Progenitor cell of endocrine pancreas (in vitro differentiated cells): ENCODE measurements at places on chromosomes 3 and 15.

GRCh38 chr3:64086479-64087252 is 63.4 kb upstream of the PSMD6 start:
- DNase-seq: no peak

DNA sequence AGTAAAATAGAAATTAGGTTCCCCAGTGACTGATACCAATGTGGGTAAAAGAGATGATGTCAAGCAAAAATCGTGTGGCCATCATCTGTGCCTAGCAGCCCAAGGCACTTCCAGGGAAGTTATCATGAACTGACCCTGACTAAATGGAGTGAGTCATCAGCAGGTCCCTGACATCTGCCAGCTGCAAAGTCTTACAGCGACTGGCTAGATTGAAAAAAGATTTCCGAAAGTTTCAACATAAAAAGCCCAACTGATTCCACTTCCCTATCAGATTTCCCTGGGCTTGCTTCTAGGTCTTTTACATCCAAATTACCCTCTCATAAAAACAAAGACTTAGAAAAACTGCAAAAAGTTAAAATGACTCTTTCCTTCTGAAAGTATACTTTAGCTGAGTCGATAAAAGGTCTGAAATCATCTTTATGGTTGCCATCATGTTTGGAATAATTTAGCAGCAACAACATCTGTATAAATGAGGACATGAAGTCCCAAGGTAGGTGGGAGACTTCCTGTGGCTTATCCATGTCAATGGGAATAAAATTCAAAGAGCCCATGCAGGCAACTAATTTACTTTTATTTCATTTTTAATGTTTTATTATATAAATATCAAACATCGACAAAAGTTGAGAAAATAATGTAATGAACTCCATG is 342.8 kb downstream of the ERC2 start:
- DNase-seq: no peak

GRCh38 chr15:53586799-53587198 is 172.7 kb downstream of the WDR72 start:
- DNase-seq: peak; percentile 39

GRCh38 chr3:147113293-147114044 is 292.9 kb downstream of the ZIC4 start:
- DNase-seq: no peak

GRCh38 chr3:180362081-180362480 is 239.9 kb upstream of the TTC14 start:
- DNase-seq: no peak

GRCh38 chr3:25294169-25294805 is 133.8 kb upstream of the RARB start:
- DNase-seq: no peak

GRCh38 chr3:94303897-94304296 is 241.0 kb downstream of the NSUN3 start:
- DNase-seq: no peak

DNA sequence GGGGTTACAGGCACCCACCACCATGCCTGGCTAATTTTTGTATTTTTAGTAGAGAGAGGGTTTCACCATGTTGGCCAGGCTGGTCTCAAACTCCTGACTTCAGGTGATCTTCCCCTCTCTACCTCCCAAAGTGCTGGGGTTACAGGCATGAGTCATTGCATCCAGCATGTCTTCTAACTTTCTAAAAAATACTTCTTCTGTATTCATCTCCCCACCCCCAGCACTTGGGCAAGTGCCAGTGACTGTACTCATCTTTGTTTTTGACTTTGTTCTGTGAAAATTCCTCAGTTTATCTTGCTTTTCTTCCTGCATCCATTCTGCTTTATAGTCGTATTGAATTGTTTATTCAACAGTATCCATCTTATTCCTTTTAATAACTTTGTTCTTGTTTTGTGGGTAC is 47.6 kb downstream of the ARIH1 start:
- DNase-seq: no peak

DNA sequence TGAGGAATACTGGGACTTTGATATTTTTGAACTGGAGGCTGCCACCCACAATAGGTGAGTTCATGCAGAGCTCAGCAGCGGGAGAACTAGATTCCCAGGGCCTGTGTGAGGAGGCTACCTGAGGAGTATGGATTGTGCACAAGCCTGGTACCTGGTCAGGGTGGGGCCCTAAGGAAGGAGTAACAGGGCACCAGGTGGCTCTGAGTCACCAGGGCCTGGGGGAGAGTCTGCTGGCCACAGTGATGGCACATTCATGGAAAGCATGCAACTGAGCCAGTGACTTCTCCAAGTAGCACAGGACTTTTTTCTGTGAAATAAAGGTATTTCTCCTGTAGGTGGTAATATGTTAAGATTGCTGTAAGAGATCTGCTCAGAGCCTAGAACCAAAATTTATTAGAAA is 134.4 kb downstream of the PDE8A start:
- no peak for DNase-seq

DNA sequence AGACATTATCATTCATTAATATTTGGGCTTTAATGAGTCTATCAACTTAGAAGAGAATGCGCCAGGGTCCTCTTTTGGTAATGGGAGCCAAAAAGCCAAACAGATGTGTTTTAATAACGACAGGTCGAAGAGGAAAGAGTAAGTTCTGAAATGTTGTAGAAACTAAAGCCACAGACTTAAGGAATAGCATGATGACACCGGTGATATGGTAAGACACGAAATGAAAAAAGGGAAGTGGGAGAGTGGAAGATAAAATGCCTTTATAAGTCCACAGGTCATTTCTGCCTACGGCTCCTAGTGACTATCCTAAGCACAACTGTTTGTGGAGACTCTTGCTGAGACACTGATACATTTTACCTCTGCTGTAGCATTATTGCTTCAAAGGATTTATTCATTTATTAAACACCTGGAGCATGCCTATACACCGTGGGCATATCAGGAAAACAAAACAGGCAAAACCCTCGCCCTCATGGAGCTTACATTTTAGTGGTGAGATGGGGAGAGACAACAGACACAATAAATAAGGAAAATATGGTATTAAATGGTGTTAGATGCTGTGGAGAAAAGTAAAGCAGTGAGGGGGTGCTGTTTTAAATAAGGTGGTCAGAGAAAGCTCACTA is 11.7 kb upstream of the CD47 start:
- no peak for DNase-seq

DNA sequence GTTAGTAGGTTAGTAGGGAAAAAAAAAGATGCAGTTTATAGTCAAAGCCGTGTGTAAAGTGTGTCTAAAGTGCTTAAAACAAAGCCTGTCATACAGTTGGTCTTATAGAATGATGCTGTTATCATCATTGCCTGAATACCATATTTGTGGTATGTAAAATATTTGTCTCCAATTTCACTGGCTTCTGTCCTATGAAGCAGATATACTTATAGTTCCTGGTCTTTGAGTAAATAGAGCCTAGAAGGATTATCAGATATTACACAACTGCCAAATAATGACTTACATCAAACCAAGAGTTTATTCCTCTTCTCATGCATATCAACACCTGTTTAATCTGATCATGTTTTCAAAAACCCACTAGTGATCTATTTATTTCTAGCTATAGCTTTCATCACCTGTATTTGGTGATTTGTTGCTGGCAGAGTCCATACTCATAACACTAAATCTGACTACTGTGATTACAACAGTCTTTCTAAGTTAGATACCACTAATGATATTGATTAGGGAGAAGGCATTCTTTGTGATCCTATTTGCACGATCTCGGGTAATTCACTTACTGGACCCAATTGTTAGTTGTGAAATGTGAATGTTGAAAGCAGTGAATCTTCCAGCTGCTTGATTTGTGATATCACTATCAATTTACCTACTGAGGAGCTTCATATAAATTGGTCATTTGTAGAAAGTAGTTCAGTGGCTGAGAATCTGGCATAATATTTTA is 413.7 kb downstream of the LPP start:
- no peak for DNase-seq

DNA sequence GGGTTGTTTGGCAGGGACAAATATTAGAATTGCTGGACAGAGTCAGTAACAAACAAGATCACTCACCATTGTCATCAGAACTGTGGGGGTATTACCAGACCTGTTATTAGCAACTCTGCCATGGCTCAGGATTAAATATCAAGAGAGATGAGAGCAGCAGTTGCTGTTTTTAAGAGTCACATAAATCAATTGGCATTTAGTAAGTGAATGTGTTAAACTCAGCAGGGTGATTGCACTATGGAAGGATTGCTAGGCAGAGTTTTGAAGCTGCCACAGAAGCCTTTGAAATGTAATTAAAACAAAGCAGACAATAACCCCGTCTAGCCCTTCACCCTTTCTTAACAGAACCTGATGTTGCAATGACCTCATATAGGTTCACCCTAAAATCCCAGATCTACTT is 238.8 kb downstream of the GAP43 start:
- DNase-seq: no peak

- DNase-seq: no peak
Observed at GRCh38 chr3:134326760-134327593, 47.3 kb downstream of the AMOTL2 start.

- no peak for DNase-seq
Observed at GRCh38 chr3:14597266-14597665, 54.3 kb upstream of the CCDC174 start.

DNA sequence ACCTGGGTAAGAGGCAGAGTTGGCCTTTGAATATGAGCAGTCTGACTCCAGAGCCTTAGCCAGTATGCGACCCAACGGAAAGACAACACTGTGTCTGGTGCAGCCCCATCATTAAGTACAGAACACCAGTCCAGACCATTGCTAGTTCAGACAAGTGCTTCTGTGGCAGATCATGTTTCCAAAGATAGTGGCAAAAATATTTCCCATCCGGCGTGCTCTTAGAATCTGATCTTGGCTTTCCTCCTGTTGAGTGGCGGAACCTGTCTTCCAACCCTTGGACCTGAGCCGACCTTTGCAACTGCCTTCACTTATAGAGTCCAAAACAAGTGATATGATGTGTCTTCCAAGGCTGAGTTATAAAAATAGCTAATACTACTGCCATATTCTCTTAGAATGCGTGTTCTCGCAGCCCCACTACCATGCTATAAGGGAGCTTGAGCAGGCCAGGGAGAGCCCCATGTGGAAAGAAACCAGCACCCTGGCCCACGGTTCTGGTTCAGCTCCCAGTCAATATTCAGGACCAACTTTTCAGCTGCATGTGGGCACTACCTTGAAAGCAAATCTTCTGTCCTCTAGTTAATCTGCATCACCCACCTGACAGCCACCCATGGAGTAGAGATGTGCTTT is 322.4 kb upstream of the SLCO3A1 start:
- no peak for DNase-seq
